ENCODE measurements at places on chromosomes 12 and 14.

GRCh38 chr12:2940564-2940963 lies 18.6 kb upstream of the TEAD4 start:
- DNase-seq = no peak

DNA sequence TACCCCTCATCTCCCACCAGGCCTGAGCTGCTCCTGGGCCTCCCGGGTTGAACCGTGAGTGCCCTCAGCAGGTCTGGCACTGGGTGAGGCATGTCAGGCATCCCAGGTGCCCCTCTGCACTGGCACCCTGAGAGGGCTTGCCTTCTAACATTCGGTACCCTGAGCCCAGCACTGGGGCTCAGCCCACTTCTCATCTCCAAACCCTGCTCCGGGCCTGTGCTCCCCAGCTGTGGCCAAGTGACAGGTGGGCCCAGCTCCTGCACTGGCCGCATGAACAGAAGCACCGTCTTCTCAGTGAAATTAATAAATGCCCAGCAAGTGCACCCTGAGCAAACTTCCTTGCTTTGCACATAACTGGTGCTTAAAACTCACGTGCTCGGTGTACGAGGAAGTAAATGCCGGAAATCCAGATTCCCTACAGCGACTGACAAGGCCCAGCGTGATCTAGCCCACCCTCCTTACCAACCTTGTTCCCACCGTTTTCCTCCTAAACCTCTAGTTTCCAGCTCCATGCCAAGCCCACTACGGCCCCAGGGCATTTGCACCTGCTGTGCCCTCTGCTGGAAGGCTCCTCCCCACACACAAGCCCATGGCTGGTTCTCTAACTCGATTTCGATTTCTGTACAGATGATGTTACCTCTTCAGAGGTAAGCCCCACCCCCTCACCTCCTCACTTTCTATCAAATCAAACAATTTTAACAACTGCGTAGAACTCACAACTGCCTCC lies 115.2 kb upstream of the NCOR2 start:
- no peak for DNase-seq

DNA sequence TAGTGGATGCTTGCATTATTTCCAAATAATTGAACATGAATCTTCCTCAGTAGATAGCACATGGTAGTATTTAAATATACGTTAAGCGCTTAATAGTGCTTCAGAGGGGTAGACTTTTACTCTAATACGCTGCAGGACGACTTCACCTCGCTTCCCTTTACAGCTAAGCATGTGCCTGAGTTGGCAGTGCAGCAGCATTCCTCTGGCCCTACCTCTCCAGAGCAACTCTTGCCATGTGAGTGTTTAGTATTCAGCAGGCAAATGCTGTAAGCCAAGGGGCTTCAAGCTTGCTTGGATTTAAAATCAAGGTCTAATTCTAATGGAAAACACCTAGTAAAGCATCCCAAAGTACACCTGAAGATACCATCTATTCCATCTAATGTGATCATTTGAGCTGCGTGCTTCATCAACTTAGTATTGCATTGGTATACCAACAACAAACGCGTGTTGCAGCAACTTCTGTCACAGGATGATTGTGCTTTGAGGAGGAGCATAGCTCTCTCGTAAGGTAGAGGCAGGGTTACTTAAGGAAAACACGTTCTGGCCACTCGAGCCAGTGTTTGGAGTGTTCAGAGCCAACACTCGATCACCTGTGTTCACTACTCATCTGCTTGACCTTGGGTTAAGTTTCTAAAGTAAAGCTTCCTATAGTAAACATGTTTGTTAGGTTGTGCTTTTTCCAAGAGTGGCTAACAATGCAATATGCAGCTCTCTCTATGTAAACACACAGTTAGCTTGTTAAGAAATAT lies 60.6 kb downstream of the PIWIL1 start:
- DNase-seq = no peak

- no peak for DNase-seq
Measured at GRCh38 chr12:26798023-26798422, 35.0 kb downstream of the ITPR2 start.

DNA sequence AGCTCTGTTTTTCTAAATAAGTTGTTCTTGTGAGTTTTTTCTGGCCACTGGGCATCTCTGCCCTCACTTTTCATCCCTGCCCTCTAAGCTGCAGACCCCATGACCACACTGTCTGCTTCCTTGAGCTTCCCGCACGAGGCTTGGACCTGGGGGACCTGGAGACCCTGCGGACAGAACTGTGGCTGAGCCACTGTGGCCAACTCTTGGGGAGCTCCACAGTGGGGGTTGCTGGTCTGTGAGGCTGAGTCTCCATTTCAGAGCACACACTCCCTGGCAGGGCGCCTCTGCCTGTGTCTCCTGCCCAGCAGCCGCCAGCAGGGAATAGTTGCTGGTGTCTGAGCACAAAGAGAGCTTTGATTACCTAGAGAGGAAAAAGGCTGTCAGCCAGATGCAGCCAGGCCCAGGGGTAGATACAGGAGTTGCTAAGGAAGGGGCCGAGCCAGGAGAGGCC lies 13.1 kb upstream of the RIN3 start:
- no peak for DNase-seq

- no peak for DNase-seq
Measured at GRCh38 chr12:18419311-18419710, 158.0 kb downstream of the PIK3C2G start.

DNA sequence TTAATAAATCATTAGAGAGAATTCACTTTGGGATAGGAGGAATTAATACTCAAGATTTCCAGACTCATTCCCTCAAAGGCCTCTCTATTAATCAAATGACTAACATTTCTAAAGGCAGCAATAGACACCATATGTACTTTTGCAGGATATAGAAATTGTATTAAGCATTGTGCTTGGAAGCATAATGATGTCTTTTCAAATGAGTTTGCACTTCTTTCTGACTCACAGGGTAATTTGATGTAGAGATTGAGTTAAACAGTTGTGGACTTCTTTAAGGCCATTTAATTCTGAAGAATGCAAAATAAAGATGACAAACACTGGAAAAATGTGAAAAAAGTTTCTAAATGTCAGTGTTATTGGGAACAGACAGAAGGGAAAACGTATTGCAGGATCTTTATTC lies 63.4 kb upstream of the CSRP2 start:
- no peak for DNase-seq

GRCh38 chr12:9273276-9273675 lies 65.1 kb upstream of the PZP start:
- DNase-seq = no peak

- no peak for DNase-seq
Measured at GRCh38 chr12:58873496-58873895, 46.8 kb downstream of the LRIG3 start.

GRCh38 chr12:108856170-108856427 lies 1.3 kb downstream of the SSH1 start:
- DNase-seq = no peak

DNA sequence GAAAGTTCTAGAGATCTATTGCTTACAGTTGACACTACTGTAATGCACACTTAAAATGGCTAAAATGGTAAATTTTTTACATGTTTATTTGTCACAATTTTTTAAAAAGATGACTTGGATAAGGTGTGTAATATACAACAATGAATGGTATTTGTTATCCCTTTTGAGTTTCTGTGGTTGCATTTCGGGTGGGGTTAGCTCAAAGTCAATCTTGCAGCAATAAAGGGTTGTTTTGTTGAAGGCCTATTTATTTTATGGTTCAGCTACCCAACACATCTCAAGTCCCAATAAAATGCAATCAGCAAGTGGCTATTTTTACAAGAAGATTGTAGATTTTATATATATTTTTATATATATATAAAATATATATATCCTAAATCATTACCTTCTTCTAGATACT lies 22.1 kb downstream of the SNRPF start:
- DNase-seq = no peak

GRCh38 chr14:63564318-63564717 lies 21.1 kb upstream of the PPP2R5E start:
- DNase-seq = no peak

GRCh38 chr14:68968721-68969120 lies 10.4 kb downstream of the ACTN1 start:
- DNase-seq = no peak

DNA sequence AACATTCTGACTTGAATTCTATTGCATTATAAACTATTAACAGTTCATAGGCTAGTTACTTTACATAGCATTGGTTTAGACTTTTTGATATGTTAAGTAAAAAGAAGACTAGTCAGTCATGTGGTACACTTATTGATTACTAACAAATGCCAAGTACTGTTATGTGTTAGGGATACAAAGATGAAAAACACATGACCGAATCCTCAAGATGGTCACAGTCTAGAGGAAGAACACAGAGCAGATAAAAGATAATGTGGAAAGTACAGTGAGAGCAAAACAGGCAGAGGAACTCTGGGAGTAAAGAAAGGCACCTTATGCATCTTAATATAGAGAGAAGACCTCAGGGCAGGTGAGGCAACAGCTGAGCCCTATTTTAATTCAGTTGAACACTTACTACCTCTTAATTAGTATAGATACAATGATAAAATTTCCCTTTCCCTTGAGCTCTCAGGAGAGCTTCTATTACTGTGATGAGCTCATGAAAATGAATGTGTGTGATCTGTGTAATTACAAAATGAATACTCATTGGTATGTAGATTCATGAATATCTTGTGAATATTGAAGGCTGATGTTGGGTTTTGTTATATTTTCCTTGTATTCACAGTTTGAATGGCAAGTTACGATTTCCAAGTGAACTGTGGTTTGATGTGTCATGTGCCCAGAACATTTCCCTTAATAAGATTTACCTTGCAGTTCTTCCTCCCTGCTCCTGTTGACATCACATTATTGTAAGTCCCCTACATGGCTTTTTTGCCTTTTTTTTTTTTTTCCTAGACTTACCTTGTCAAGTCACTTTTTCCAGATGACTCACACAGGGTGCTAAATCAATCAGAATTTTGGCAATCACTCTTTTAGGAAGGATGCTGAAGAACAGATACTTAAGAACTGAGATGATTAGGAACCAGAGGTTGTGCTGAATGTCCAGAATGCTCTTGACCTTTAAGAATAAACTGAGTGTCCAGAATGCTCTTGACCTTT lies 29.5 kb upstream of the MSRB3 start:
- no peak for DNase-seq

DNA sequence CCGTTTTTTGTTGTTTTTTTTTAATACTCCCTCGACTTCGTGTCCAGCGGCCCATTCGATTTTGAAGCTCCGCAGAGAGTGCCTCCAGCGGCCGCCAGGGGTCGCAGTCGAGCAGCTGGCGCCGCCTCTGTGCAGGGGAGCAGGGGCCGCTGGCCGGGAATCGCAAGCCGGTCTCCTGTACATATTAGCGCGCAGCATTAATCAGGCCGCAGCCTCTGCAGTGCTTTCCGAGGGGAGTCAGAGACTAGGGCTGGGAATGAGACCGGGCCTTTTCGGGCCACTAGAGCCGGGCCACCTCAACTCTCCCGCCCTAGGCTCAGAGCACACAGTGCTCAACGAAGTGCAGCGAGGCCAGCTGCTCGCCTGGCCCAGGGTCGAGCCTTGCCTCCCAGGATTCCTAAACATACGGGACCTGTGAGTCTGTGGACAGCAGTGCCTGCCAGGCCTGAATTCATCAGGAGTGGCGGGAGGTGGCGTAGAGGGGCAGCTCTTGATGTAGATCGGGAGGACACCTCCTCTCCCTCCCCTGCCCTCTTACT lies 81.8 kb downstream of the EMP1 start:
- DNase-seq = peak; percentile 45

- DNase-seq = no peak
Measured at GRCh38 chr14:34804933-34805332, 70.2 kb downstream of the BAZ1A start.

DNA sequence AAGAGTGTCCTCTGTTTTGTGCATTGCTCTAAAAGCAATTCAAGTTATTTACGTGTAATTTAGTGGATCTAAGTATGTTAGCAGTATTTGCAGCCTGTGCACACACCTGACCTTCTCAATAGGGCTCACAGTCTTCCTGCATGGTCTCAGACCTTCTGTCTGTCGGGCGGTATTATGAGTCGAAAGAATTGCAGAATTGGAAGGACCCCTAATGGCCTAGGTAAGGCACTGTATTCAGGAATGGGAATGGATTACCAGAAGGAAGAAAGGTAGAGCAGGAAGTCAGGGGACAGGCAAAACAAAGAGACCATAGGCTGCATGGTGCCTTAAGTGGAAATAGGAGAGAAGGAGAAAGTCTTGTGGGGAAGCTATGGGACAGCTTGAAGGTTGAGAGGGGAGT lies 341.6 kb downstream of the VRK1 start:
- no peak for DNase-seq

DNA sequence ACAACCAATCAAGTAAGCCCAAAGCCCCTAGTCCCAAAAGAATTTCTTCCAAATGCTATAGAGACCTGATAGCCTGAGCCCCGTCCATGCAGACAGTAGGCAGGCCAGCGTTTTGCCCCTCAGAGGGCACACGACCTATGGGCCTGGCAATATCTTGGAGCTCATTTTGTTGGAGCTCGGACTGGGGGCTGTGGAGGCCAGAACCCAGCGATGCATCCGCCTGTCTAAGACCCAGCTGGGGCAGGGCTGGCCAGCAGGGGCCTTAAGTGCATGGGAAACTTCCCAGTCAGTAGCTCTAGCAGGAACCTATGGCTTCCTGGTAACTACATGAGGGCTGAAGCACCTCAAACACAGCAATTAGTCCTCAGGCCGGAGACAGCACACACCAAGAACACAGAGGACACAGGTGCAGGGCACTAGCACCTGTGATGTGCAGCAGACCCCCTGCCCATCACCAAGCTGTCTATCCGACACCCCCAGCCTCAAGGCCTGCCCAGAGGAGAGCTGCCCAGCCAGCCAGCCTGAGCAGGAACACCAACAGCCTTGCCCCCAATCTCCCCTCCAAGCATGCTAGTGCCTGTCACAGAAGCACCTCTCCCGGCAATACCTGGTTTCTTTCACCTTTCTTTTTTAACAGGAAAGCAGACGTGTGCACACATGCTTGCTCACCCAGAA lies 50.8 kb downstream of the ARL6IP4 start:
- DNase-seq = no peak

DNA sequence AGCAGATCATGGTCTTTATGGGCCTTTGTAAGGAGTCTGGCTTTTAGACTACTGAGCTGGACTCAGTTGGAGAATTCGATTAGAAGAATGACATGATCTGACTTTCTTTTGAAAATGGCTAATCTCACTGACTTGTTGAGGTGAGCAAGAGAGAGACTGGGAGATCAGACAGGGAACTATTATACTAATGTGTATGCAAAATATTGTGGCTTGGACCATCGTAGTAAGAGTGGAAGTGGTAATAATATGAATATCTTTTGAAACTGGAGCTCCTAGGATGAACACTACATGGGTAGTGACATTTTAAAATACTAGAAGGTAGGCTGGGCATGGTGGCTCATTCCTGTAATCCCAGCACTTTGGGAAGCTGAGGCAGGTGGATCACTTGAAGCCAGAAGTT lies 56.2 kb upstream of the CCT2 start:
- DNase-seq = no peak

Data from NCI-H2107 (cell line).